ENCODE measurements at places on chromosomes 1 and 21.

- no peak for DNase-seq
These were observed 16.2 kb upstream of the MEF2D start for GRCh38 chr1:156516821-156517220.

- DNase-seq: no peak
These were observed 19.1 kb upstream of the AZIN2 start for GRCh38 chr1:33061834-33062233.

- no peak for DNase-seq
These were observed 12.0 kb downstream of the VAV3 start for GRCh38 chr1:107952989-107953388.

DNA sequence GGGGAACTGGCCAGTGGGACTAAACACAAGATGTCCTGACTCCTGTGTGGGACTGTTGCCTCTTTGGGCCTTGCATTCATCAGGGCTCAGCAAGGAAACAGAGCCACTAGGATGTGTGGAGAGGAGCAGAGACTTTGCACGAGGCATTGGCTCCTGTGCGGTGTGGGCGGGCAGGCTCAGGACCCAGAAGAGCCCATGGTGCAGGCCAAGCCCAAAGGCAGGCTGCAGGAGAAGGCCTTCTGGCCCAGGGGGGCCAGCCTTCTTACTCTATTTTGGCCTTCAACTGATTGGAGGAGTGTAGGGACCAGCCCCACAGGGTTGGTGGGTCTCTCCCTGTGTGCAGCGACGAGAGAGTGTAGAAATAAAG lies 23.5 kb downstream of the LRRC3 start:
- no peak for DNase-seq

- DNase-seq: peak; percentile 8
These were observed 135.5 kb downstream of the GLIS1 start for GRCh38 chr1:53603431-53603830.

DNA sequence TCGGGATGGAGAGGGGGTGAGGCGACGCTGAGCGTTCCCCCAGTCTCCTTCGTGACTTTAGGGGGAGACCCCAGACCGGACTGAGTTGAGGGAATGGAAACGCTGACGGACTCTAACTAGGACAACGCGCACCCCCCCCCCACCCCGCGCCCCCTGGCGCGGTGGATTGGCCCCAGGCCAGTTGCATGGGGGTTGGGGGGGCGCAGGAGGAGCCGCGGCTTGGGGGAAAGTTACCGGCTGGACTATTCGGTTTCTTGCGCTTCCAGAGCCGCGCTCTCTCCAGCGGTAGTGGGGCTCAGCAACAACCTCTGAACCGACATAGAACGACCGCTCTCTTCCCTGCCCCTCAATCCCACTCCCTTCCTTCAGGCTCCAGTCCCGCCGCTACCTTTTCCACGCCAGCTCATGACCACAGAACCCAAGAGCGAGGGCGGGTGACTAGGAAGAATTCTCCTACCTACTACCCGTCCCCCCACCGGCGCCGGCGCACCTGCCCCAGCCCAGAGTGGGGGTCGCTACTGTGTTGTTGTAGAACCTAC lies 694 bp downstream of the ZBTB7B start:
- peak; percentile 70 for DNase-seq

DNA sequence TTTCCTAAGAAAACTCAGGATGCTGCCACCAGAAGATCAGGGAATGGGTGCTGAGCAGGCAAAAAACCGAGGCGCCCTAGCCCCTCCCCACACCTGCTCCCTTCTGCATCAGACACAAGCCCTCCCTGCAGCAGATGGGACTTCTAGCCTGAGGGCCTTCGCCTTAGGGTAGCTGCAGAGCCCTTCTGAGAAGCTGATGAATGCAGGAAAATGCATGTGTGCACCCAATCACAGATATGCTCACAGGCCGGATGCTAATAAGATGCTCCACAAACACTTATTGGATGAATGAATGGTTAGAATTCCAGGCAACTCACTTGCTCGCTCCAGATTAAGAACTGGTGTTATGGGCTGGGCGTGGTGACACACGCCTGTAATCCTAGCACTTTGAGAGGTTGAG lies 6.8 kb upstream of the C1orf210 start:
- no peak for DNase-seq

DNA sequence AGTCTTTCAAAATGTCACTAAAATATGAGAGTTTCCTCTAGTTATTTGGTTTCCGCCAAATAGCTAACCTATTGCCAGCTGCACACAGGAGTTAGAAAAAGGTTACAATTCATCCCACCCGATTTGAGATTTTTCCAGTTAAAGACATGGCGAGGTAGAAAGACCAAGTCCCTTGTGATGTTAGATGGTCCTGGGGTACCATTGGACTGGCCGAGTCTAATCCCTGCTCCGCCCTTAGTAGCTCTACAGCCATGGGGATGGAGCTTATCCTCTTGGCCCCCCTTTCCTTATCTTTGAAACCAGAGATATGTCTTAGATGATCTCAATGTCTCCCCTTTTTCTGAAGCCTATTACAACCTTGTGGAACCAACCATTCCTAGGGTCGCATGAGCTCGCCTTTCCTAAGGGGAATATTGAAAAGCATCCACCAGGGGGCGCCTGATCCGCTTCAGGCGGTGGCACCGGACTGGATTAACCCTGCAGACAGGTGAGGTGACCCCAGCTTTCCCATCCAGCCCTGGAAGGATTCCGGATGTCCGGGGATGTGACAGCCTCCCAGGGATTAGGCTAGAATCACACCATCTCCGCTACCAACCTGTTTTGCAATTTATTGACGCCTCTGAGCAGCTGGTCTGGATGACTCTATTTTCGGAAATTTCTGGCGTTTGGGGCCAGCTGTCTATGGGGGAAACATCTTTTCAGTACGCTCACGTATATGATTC lies 68.3 kb upstream of the SIM2 start:
- DNase-seq: no peak

- no peak for DNase-seq
These were observed 391.8 kb downstream of the CAMTA1 start for GRCh38 chr1:7177021-7177420.

- DNase-seq: no peak
These were observed 13.7 kb upstream of the RGS16 start for GRCh38 chr1:182617734-182618351.

GRCh38 chr1:167412072-167412471 lies 106.3 kb downstream of the CD247 start:
- no peak for DNase-seq

DNA sequence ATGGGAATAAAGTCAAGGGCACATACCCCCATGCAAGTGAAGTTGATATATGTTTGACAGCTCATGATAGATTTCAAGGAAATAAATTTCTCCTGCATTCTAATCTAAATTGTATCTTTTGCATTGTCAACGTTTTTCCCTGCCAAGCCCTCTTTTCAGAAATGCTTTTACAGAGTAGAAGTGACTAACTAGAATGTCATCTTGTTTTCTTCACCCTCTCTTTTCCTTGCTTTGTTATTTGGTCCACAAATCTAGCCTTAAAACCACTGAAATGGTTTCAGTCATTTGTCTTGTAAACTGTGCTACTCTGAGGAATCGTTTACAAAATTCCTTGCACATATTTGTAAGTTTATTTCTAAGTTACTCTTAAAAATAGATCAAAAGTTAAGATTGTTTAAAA lies 600.8 kb upstream of the CXADR start:
- no peak for DNase-seq

GRCh38 chr1:14460173-14460572 lies 138.3 kb upstream of the KAZN start:
- no peak for DNase-seq

DNA sequence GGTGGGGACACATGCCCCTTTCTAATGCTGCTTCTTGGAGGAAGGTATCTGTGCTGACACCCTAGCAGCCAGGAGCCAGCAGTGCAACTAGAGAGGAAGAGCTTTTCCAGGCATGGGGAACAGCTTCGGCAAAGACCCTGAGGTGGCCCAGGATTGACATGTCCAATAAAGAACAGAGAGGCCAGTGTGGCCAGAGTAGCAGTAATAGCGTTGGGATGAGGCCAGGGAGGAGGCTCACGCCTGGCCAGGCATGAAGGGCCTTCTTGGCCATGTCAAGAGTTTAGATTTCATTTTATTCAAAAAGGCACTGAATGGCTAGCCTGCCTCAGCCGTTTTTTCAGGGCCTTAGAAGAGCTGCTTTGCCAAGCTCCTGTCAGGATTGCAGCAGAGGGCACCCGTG lies 16.3 kb upstream of the ADAMTSL4 start:
- no peak for DNase-seq

- DNase-seq: no peak
These were observed 20.1 kb upstream of the NKAIN1 start for GRCh38 chr1:31259746-31260145.

GRCh38 chr1:221521686-221522085 lies 220.2 kb downstream of the DUSP10 start:
- DNase-seq: no peak

DNA sequence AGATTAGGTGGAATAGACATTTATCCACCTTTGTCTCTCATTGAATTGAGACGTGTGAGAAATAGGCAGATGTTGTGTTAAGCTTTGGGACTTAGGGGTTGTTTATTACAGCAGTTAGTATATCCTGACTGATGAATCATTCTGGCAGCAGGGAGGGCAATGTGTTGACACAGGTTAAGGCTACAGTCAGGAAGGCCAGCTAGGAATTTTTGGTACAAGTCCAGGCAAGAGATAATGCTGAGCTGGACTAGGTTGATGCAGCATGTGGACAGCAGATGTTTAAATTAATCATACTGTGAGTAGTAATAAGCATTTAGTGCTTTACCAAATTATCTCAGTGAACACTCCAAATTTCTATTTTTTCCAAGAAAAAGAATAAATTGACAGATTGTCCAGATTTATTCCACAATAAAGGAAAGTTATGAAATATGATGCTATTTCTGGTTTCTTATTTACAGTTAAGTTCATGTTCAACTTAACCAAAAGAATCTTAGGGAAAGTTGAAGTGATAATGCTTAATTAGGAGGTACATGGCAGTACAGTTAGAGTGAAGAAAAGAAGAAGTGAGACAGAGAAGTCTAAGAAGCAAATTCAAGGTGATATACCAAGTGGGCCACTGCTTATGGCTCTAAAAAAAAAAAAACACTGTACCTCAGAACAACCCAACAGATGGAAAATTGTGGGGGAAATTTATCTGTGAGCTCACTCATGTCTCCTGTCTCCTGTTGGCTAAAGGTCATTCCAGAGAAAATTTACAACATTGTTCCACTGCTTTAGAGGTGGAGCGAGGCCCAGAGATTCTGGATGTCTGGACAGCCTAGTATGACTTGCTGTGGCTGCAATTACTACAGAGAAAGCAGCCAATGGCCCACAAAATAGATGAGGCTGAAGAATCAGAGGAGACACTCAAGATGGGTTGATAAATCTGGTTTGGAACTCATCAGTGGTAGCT lies 102.7 kb upstream of the C21orf91 start:
- DNase-seq: peak; percentile 83

DNA sequence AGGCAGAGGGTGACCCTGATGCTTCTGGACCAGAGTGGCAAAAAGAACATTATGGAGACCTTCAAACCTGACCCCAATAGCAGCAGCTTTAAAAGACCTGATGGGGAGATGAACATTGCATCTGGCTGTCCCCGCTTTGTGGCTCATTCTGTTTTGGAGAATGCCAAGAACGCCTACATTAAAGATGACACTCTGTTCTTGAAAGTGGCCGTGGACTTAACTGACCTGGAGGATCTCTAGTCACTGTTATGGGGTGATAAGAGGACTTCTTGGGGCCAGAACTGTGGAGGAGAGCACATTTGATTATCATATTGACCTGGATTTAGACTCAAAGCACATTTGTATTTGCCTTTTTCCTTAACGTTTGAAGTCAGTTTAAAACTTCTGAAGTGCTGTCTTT lies 45.8 kb downstream of the TRAF5 start:
- DNase-seq: no peak

GRCh38 chr1:10835822-10836421 lies 39.5 kb upstream of the CASZ1 start:
- DNase-seq: no peak

DNA sequence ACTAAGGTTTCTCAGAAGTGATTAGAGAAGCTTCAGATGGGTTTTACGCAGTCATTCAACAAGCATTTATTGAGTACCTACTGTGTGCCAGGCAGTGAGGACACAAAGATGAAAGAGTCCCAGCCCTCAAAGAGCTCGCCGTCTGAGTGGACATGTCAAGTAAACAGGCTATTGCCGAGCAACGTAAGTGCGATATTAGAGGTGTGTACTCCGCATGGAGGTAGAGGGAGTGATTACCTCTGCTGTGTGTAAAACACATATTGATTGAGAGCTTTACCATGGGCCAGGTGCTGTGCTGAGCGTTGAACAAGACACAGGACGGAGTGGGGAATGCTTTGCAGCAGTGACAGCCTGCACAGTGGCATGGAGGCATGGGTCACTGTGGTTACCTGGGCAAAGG lies 49.5 kb upstream of the GPR37L1 start:
- DNase-seq: no peak

GRCh38 chr1:228465141-228465540 lies 22.0 kb upstream of the RNF187 start:
- DNase-seq: no peak

DNA sequence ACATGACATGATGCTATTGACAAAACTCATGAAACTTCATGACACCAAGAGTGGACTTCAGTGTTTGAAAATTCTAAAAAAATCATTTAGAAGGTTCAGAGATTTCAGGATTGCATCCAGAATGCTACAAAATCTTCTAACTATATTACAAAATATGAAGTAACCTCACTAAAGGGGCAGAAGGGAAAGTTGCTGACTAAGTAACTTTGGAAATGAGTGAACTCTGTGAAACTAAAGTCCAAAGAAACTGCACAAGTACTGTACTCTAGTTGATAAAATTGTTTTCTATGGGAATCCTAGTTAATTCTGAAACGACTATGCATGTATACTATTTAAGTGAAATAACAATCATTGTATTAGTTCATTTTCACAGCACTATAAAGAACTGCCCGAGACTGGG lies 184.4 kb downstream of the LYPLAL1 start:
- no peak for DNase-seq

DNA sequence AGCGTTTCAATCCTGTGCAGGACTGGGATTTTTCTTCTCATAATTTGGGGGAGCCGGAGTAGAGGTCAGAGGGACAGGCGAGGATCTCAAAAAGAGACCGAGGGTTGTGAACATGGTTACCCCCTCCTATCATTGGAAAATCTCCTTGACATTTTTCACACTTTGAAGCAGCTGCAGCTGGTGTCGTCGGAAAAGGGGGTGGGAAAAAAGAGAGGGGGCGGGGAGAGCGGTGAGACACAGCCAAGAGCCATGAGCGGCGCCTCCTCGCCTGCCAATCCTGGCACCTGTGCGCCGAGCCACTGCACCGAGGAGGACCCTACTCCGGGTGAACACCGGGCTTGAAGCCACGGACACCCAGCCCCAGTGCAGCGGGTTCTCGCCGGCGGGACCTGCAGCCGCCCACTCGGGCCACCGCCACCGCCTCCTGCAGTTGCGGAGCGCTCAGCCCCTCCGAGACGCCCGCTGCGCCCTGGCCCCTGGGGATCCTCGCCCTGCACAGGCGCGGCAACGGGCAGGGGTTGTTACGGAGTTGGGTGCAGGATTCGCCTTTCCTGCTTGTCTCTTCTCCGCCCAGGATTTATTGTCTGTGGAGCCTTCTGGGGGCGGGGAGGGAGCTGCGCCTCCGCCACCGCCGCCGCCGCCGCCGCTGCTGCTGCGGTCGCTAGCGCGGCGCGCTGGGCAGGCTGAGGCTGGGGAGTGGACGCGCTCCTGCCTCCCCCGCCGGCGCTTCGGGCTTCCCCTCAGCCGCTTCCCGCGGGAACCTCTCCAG lies at the start of gene LRRC7:
Gene LRRC7, plus strand, starts transcription at position 271 of the 769 bp plus-strand sequence. CDS start 718 bp downstream, outside the sequence.
- no peak for DNase-seq

GRCh38 chr1:35707601-35708440 lies 10.9 kb downstream of the C1orf216 start:
- no peak for DNase-seq

Measured in RWPE2 (cell line).